ENCODE measurements at places on chromosomes 2 and 18.

DNA sequence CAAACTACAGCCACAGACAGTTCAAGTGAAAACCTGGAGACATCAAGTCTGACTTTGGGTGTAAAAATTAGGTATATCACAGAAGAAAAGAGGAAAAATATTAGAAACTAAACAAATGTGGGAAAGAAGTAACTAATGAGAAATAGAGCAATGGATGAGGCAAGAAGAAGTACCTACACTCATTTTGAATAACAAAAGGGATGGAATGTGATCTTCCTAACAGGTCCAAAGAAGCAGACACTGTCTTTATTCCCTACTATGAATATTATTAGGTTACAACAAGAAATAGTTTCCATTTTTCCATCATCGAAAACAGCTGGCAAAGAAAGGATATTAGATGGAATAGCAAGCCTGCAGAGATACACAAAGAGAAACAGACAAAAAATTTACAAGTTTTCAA is 486.3 kb upstream of the FSHR start:
- no peak for DNase-seq

GRCh38 chr18:3046216-3046808 is 33.4 kb upstream of the LPIN2 start:
- no peak for DNase-seq

DNA sequence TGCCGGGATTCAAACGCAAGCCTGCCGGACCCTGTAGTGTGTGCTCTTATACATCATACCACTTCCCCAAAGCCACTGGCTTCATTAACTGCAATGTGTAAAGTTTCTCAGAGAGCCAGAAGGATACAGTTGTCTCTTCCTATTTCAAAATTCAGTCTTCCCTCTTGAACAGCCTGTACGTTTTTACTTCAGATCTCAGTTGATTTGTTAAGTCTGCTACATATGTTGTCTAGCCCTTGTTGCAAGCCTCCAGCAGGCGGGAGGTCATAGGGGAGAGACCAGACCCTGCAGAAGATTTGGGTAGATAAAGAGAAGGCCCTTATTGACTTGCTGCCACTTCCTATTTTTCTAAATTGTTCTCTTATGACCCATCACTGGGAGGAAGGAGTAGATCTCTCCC is 56.2 kb downstream of the ARHGEF33 start:
- DNase-seq = no peak

DNA sequence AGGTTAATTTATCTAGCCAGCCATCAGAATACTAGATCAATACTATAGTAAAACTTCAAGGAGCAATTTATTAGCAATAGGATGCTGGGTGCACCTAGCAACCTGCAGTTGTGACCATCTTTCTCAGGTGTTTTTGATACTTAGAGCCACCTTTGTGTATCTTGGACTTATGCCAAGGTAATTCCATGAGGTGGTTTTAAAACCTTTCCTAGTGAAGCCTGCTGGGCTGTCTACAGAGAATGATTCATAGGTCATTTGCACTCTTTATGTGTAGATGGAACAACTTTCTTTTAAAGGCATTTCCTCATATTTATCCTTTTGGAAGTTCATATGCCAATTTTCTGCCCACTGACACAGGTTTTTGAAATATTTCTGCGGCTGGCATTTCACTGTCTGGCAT is 1030.1 kb upstream of the POU3F3 start:
- DNase-seq = no peak

- DNase-seq = no peak
Observed at GRCh38 chr2:208249296-208249695, 5.6 kb downstream of the IDH1 start.

- no peak for DNase-seq
Observed at GRCh38 chr2:221563270-221563985, 8.7 kb downstream of the EPHA4 start.

- DNase-seq = no peak
Observed at GRCh38 chr2:66995636-66996035, 401.5 kb upstream of the ETAA1 start.

GRCh38 chr2:145034511-145034910 is 514.6 kb upstream of the ZEB2 start:
- DNase-seq = no peak

GRCh38 chr18:75221397-75221796 is 10.8 kb downstream of the TSHZ1 start:
- DNase-seq = no peak

DNA sequence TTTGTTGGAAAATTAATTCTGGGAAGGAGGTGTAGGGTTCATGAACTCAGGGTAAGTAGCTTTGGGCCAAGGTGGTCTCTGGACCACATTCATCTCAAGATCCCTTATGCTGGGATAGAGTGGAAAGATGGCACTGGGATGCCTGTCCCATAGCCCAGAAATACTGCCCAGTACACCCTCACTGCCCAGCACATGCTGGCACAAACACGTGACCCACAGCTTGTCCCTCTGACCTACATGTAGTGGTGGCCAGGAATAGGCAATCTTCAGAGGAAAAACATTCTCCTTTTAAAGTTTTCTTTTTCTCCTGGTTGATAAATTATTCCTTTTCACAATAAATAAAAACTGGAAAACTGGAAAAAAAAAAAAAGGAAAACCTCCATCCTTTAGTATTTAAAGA is 135.6 kb upstream of the ACAA2 start:
- no peak for DNase-seq

GRCh38 chr2:11090187-11090586 is 65.1 kb upstream of the SLC66A3 start:
- no peak for DNase-seq

DNA sequence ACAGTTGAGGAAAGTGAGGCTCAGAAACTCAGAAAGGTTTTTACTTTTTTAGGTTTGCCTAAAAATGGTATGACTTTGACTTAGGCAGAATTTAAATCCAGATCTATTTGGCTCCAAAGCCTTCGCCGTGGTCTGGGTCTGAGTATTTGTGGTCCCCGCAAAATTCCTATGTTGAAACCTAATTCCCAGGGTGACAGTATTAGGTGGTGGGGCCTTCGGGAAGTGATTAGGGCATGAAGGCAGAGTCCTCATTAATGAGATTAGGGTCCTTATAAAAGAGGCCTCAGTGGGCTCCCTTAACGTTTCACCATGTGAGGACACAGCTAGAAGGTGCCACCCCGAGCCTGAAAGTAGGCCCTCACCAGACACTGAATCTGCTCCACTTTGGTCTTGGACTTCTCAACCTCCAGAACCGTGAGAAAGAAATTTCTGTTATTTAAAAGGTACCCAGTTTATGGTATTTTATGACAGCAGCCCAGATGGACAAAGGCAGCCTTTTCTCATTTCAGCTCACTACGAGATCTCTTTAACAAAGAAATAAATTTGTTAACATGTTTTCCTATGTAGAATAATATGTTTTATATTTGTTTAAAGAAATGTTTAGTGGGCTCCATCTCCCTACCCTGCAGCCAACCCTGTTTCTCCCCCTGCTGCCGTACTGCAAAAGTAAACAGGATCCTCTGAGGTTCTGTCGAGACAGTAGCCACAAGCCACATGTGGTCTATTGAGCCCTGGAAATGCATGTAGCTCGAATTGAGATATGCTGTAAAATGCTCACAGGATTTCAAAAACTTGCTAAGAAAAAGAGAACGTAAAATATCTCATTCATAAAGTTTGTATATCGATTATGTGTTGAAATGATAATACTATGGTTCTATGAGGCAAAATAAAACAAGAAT is 80.6 kb downstream of the MOGAT1 start:
- DNase-seq = peak; percentile 8

- DNase-seq = peak; percentile 76
Observed at GRCh38 chr18:45690975-45691815, 32.8 kb upstream of the SLC14A1 start.

GRCh38 chr2:20933714-20934113 is 110.2 kb downstream of the APOB start:
- no peak for DNase-seq

DNA sequence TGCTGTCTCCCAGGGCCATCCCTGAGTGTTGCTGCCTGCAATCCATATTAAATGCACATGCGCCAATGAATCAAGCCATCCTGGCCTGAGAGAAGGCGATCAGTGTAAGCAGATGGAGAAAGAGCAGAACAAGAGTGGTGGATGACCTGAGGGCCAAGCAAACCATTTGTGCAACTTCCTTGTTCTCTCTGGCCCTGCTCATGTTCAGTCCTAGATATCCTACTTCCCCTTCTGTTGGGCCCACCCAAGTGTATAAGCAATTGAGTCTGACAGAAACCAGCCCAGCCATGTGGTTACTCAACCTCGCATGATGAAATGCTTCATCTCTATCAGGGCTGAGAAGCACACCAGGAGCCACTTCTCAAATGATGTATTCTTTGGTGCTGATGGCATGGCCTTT is 383.1 kb upstream of the ID2 start:
- peak; percentile 87 for DNase-seq

DNA sequence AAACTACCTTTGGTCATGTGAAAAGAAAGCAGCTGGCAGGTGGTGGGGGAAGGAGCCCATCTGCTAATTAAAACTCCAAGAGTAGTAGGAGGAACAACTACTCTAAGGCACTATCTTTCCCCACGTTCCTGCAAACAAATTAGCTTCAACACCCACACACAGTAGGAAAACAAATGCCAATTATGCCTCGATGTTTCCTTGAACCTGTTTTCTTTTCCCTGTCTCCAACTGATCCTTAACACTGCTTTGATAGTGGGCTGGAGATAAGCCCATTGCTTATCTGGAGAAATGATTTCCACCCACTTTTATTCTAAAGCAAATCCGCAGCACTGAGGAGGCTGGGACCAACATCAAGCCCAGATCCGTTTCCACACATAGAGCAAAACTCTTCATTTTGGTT is 36.0 kb downstream of the DDX18 start:
- DNase-seq = no peak

- DNase-seq = peak; percentile 18
Observed at GRCh38 chr2:8536686-8537561, 144.9 kb upstream of the ID2 start.

GRCh38 chr2:202643012-202643858 is 8.5 kb downstream of the FAM117B start:
- DNase-seq = peak; percentile 7

- DNase-seq = peak; percentile 55
Observed at GRCh38 chr2:202377207-202377761, 1.2 kb downstream of the BMPR2 start.

GRCh38 chr2:29215739-29216608 is 100.8 kb downstream of the CLIP4 start:
- DNase-seq = no peak

GRCh38 chr2:130355578-130356431 is at the start of gene PTPN18:
PTPN18 (plus strand) TSS chr2:130356056; CDS start chr2:130356108, 52 bp downstream.
- DNase-seq = peak; percentile 90

- no peak for DNase-seq
Observed at GRCh38 chr2:214695789-214696188, 113.7 kb downstream of the BARD1 start.

GRCh38 chr18:24678107-24678506 is 217.7 kb downstream of the HRH4 start:
- DNase-seq = no peak

DNA sequence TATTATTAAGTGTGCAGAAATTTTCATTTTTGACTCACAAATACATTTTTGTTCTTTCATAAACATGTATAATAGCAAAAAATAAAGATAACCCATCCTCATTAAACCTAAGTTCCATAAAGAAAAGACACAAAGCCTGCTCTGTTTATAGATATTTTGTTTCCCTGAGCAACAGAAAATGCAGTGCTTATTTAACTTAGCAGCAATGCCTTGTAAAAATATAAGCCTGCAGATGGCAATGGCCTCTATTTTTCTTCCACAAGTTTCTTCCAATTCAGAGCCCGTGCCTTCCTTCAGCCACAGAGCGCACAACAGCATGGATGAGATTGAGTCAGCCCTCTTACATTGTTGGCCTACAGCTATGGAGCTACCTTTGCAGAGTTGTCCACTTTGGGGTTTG is 43.6 kb downstream of the PKP4 start:
- DNase-seq = no peak

- no peak for DNase-seq
Observed at GRCh38 chr2:9649261-9649660, 18.5 kb upstream of the YWHAQ start.

- DNase-seq = no peak
Observed at GRCh38 chr2:14978845-14979244, 346.3 kb downstream of the LRATD1 start.

DNA sequence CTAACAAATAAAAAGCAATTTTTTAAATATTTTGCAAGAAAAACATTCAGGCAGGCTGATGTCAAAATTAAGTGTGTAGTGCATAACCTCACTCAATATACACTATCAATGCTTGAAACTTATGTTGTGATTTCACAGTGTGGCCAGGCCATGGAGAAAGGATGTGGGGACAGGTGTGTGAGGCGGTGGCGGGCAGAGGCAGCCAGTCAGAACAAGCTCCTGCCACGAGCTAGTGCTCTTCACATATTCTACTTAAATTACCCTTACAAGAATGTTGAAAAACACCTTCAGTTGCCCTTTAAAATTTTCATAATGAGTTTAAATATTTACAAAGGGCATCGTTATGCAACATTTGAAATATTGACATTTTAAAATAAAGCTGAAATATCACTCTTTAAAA is 43.2 kb downstream of the CYB5A start:
- DNase-seq = no peak

DNA sequence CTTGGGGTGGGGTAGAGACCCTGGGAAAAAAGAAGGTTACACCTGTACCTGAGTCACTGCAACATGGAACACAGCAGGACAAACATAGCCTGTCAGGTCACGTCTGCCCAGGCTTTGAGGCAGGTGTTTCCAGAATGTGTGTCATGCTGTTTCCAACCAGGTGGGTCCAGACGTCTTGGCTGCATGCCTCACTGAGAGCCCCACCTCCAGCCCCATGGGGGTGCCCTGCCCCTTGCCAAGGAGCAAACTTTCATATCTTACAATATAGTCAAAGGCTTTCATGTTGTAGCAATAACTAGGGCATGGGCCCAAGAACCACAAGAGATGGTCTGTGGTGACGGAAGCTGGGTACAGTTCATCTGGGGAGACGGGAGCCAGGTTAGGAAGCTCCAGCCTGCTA is 499.7 kb downstream of the BCL11A start:
- DNase-seq = no peak

GRCh38 chr2:70918016-70918415 is 17.7 kb upstream of the ATP6V1B1 start:
- DNase-seq = no peak

GRCh38 chr18:59900222-59901128 is 679 bp downstream of the PMAIP1 start:
- peak; percentile 92 for DNase-seq

DNA sequence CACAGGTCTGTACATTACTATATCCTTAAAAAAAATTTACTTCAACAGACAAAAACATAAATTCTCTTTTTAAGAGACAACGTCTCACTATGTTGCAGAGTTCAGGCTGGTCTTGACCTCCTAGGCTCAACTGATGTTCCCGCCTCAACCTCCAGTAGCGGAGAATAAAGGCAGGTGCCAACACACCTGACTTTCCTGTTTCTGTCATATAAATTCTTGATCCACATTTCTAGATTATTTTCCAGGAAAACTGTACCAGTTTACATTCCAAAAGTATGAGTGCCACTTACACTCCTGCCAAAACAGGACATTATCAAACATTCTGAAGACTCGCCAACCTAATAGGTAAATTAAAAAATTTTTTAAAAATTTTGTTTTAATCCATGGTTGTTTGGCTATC is 48.6 kb downstream of the PUM2 start:
- DNase-seq = no peak

DNA sequence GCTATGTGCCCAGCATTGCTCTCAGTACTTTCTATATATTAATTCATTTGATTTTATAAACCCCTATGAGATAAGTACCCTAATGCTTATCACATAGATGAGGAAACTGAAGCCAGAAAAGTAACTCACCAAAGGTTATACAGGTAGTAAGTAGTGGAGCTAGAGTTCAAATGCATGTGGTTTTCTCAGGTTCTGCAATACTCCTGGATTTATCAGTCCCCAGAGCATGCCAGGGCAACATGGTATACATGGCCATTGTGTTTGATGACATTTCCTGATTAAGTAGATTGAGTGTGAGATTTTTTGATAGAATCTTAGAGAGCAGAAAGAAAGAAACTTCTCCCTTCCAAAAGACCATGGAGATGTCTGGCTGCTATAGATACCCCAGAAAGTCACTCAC is 233.1 kb downstream of the IKZF2 start:
- DNase-seq = no peak
